ENCODE measurements at places on chromosomes 13 and 19. TPM values are rescaled to one million over a fixed set of nuclear protein-coding genes. Genes with fewer than 3 reads are reported as not detected.
A peak's percentile ranks its signal among the peaks of the same experiment; 100 is the strongest.

Gene ZNF865
- 11.4 TPM for total RNA-seq

Gene KIR2DL4
- not detected for total RNA-seq

Gene CRB3
- total RNA-seq = 1.2 TPM

DNA sequence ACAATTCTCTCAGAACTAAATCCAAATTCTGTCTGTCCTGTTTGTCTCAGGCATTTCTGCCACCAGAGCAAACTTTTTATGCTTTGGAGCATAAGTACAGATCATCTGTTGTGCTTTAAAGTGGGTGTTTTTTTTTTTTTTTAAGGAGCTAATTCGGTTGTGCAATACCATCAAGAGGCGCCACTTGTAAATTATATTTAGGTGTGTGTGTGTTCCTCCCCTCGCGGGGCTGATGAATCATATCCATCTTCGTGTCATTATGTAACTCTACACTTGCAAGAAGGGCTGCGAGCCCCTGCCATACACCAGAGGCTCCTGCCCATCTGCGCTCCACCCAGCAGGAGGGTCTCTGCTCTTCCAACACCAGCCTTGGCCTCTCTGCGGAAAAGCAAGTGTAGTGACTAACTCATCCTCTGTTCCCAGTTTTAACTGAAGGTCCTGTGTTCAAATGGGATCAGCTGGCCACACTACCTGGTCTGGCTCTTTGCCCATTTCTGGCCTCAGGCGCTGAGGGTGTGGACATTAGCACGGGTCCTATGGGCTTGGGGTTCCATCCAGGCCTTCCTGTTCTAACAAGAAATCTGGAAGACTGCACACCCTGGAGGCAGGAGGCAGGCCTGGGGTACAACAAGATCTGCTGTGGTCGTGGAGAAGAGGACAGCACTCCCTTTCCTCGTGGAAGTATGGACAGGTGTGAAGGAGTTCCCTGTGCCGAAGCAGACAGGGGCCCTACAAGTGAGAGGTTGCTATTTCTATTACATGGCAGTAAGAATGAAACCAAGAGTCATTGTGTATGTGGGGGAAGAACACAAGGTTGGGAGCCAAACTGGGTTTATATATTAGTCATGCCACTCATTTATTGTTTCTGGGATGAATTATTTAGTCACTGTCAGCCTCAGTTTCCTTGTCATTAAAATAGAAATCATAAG is 96.1 kb upstream of the MBNL2 start:
- DNase-seq = peak; percentile 50
- peak overlapping the region; percentile 14 for H3K27ac ChIP-seq
- no peaks in the 10 kb centered on the region for H3K36me3 ChIP-seq
- H3K4me1 ChIP-seq = peaks cover 31% of the 10 kb centered on the region

DNA sequence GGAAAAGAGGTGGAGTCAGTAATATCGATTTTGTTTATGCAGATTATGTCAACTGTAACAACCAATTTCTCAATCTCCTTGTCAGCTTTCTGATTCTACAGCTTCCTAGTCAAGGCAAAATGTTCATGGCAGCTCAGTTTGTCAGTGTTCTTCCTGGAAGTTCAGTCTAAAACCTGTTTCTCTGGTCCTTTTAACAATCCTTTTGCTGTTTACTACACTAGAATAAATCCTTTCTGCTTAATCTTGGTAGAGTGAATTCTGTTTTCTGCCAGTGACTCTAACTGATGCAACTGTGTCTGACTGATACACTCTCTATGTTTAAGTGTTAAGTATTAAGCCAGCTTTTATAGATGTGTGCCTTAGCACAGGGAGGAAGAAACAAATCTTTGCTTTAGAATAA is 516.9 kb upstream of the KLF12 start:
- H3K27me3 ChIP-seq = peaks cover 4% of the 10 kb centered on the region
- H3K36me3 ChIP-seq = no peaks in the 10 kb centered on the region
- no peak for DNase-seq
- H3K4me3 ChIP-seq = no peak overlapping the region
- H3K27ac ChIP-seq = no peak overlapping the region

DNA sequence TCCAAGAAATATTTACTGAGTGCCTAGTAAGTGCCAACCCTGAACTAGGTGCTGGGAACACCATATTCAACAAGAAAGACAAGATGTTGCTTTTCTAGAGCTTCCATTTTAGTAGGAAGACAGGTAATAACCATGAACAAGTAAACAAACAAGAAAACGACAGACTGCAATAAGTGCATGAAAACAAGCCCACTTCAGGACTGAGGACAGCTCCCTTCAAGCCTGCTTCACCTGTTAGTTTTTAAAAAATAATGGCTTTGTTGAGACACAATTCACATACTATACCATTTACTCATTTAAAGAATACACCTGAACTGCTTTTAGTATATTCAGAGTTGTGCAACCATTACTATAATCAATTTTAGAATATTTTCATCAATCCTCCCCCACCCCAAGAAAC is 30.4 kb downstream of the CYP4F22 start:
- H3K4me3 ChIP-seq = no peak overlapping the region
- peak; percentile 23 for DNase-seq
- H3K27ac ChIP-seq = no peak overlapping the region

GRCh38 chr13:107018285-107018684 is 450.3 kb upstream of the ARGLU1 start:
- H3K4me3 ChIP-seq = no peak overlapping the region
- no peaks in the 10 kb centered on the region for H3K27me3 ChIP-seq
- no peak overlapping the region for H3K27ac ChIP-seq
- DNase-seq = no peak

- no peaks in the 10 kb centered on the region for H3K27me3 ChIP-seq
- no peak overlapping the region for H3K27ac ChIP-seq
- H3K4me1 ChIP-seq = peaks cover under 1% of the 10 kb centered on the region
- H3K36me3 ChIP-seq = no peaks in the 10 kb centered on the region
- no peak for DNase-seq
Measured at GRCh38 chr13:74301258-74301935, 167.2 kb upstream of the KLF12 start.

Data from activated CD4-positive, alpha-beta T cell treated with anti-CD3 and anti-CD28 coated beads for 36 hours (primary cell).